ENCODE measurements at places on chromosomes 12 and 14.

DNA sequence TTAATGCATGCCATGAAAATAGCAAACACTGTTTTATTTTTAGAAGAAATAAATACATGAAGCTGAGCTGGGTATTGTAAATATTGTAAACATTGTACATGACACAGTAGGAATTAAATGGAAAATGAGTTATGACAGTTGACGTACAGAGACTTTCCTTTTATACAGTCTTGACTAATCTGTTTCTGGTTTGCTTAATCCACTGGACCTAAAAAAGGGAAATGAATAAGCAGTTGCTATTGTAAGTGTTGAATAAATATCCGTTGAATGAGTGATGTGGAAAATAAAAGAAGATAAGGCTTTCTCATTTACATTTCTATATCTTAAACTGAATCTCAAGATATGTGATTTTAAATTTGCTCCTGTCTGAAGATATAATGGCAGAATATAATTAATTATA lies 15.0 kb downstream of the PMCH start:
- DNase-seq, result peak; percentile 34

GRCh38 chr14:61875483-61875882 lies 113.3 kb downstream of the SNAPC1 start:
- DNase-seq, result no peak

GRCh38 chr14:36508418-36509068 lies 11.5 kb downstream of the NKX2-1 start:
- no peak for DNase-seq

- peak; percentile 50 for DNase-seq
Measured at GRCh38 chr12:96902076-96902475, 5.0 kb upstream of the NEDD1 start.

GRCh38 chr12:123056053-123056452 lies 75.6 kb downstream of the ARL6IP4 start:
- no peak for DNase-seq

DNA sequence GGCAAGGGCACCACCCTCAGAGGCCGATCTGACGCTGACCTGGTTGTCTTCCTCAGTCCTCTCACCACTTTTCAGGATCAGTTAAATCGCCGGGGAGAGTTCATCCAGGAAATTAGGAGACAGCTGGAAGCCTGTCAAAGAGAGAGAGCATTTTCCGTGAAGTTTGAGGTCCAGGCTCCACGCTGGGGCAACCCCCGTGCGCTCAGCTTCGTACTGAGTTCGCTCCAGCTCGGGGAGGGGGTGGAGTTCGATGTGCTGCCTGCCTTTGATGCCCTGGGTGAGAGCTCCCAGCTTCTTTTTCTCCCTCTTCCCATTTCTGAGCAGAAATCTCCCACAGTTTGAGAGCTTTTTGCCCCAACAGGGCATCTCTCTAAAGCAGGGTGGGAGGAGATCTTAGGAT lies 1.8 kb downstream of the OAS1 start:
- no peak for DNase-seq

DNA sequence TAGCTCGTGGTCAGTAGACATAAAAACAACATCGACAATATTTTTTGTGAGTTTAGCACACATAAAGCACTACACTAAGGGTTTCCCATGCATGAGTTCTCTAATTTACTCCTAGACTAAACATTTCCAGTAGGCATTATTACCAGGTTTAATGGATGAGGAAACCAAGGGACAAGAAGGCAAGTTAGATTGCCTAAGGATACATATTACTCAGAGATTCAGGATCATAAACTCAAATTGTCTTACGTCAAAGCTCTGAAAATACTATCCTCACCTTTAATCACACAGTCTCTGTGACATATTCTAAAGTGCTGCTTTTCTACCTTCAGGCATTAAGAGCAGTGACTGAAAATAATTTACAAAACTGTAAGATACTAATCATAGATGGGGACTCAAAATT lies 655.3 kb downstream of the SLC16A7 start:
- DNase-seq, result no peak

DNA sequence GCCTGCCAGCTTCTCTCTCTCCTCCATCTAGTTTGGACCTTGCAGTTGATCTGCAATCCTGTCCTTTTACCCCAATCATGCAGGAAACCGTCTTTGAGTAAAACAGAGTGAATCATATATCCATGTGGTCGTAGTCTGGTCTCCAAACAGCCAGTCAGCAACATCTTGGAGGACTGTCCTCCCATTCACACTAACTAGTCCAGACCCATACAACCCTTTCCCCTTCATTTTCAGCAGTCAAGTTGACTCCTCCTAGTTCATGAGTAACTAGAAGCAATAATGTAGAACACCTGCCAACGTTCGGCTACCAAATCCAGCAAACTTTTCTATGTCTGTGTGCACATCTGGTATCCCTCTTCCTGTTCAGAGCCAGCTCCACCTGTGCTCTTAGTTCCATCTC lies 10.8 kb upstream of the BIN2 start:
- DNase-seq, result no peak

DNA sequence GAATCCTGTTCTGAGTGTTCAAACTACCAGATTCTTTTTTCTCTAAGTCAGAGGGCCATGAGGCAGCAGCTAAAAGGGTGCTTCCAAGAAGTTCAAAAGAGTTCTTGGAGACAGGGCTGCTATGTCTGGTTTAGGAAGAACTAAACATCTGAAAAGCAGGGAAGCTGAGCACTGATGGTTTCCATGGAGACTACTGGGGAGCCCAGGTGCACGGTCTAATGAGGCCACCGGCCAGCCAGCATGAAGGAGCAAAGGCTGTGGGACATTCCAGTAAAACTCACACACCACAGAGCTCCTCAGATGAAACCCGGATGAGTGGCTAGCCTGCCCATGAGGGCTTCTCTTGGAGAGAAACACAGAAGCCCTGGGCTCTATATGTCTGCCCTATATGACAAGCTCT lies 97.3 kb downstream of the KCNK10 start:
- no peak for DNase-seq

GRCh38 chr12:107064243-107064642 lies 29.1 kb downstream of the CRY1 start:
- no peak for DNase-seq

GRCh38 chr14:82432301-82433105 lies 898.9 kb upstream of the SEL1L start:
- no peak for DNase-seq

- no peak for DNase-seq
Measured at GRCh38 chr14:50056435-50056834, 59.9 kb downstream of the VCPKMT start.

- DNase-seq, result no peak
Measured at GRCh38 chr12:56326533-56326932, 7.3 kb downstream of the PAN2 start.

GRCh38 chr12:102669056-102669455 lies 188.7 kb upstream of the IGF1 start:
- DNase-seq, result peak; percentile 52

- DNase-seq, result no peak
Measured at GRCh38 chr12:121652767-121653497, 16.5 kb downstream of the MORN3 start.

- no peak for DNase-seq
Measured at GRCh38 chr12:7083125-7083524, 9.1 kb downstream of the C1R start.

- no peak for DNase-seq
Measured at GRCh38 chr12:48903363-48903981, 21.8 kb downstream of the FKBP11 start.

- no peak for DNase-seq
Measured at GRCh38 chr12:80213871-80214270, 114.5 kb downstream of the OTOGL start.

DNA sequence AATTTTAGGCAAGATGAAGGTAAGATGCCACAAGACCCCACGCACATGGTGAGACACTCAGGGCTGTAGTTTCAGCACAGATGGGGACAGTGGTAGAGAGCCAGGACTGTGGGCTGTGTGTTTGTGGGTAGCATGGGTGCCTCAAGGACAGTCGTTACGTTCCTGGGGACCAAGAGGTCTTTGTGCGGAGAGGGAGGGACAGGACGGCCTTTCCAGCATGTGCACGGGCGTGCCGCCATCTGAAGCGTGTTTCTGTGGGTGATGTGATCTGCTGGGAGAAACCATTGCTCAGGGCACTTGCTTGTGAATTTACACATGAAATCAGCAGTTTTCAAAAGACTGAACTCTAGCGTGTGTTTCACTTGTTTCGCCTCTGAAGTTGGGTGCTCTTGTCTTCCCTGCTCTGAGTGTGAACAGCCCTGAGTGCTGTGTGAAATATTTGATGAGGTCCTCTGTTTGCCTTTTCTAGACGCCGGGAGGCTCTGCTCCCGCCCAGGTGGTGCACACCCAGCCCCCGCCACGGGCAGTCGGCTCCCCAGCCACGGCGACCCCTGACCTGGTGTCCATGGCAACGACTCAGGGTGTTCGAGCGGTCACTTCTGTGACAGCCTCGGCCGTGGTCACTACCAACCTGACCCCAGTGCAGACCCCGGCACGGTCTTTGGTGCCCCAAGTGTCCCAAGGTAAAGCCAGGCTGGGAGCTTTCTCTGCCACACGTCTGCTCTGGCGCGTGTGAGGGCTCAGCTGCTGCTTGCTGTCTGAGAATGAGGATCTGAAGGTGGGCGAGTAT lies 82.3 kb downstream of the DDX51 start:
- no peak for DNase-seq

GRCh38 chr12:26719852-26720251 lies 113.1 kb downstream of the ITPR2 start:
- DNase-seq, result no peak

GRCh38 chr12:64538121-64538520 lies 72.2 kb upstream of the RASSF3 start:
- DNase-seq, result no peak

DNA sequence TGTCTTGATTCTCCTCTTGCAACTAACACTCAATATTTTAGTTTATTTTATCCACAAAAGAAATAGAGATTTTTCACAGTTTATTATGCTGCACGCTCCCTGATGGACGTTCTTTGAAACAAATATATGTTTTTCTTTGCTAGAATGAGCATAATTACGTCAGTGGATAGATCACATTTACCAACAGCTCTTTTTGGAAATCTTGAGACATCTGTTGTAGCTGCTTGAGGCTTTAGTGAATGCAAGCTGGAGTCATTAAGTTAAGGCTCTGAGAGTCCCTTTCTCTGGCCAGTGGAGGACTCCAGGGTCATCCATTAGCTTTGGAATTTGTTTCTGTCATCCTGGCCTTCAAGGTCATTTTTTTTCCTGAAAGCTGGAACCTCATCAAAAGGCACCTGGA lies 405.6 kb upstream of the TMEM132C start:
- DNase-seq, result no peak

GRCh38 chr14:69593018-69593677 lies 18.2 kb upstream of the SUSD6 start:
- no peak for DNase-seq

DNA sequence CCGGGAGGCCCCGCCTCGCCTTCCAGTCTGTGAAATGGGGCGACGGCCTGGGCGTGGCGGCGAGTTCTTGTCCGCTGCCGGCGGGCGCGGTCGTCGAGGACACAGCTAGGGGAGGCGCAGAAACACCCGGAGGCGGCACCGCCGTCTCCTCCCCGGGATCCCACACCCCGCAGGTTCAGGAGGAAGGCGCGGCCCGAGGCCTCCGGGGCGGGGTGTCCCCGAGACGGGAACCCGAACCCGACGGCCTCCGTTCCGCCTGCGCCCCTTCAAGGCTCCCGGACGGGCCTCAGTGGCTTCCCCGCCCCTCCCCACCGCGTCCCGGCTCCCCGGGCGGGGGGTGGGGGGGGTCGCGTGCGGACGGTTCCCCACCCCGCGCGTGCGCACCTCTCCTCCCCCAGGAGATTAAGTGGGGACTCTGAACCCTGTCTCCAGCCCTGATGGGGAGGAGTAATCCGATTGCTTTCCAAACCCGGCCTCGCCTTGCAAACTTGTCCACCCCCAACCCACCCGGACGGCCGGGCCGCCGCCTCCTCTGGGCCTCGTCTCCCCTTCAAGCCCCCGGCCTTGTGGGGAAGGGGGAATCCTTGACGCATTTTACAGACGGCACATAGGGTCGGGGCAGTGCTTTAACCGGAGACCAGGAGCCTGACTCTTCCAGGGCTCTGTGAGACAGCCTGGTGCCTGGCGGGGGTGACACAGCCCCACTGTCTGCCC lies 35.3 kb upstream of the ANKRD9 start:
- no peak for DNase-seq

DNA sequence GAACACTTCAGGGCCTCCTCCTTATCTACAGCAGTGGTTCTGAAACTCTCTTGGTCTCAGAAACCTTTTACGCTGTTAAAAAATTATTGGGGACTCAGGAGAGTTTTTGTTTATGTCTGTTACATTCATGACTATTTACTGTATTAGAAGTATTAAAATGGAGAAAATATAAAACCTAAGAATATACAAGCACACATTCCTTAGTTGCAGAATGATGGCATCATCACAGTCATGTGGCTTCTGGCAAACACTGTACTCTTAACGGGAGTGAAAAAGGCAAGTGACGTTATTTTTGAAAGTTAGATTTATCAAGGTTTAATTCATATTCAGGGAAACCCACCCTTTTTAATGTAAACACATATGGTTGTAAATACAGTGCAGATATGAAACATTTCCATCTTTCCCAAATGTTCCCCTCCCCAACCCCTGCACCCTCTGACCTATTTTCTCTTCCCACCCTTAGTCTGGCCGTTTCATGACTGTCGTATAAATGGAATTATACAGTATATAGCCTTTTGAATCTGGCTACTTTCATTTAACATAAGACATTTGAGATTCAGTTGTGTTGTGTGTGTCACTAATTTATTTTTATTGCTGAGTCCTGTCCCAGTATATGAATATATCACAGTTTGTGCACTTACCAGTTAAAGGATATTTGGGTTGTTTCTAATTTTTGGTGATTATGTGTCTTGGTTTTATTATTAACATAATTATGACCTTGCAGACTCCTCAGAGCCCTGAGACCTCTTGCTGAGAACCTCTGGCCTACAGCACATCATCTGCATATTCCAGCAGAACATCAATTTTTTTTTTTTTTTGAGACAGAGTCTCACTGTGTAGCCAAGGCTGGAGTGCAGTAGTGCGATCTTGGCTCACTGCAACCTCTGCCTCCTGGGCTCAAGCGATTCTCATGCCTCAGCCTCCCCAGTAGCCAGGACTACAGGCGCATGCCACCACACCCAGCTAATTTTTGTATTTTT lies 457.0 kb downstream of the PCNX1 start:
- DNase-seq, result no peak

- no peak for DNase-seq
Measured at GRCh38 chr14:21768875-21769257, 95.2 kb upstream of the OR4E1 start.

- DNase-seq, result no peak
Measured at GRCh38 chr12:131592972-131593371, 117.9 kb upstream of the SFSWAP start.

- DNase-seq, result no peak
Measured at GRCh38 chr12:104473374-104473983, 16.7 kb downstream of the CHST11 start.

DNA sequence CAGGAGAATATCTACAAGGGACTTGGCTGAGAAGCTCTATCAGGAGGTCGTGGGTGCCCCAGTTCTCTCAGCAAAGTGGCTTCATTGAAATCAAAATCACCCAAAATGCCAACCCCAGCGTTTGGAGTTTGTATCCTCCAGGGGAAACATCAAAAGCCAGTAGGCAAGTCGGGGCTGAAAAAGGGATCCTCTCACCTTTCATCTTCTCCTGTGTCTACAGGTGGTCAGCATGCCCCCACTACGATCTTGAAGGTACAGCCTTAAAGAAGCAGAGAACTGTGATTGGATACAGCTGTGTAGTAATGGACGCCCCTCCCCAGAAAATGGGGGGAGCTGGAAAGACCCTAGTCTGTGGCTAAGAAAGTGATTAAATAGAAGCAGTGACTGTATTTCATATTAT lies 22.2 kb downstream of the HRK start:
- DNase-seq, result no peak

All from OCI-M1 (cell line).